Activated T-helper 2 cell treated with anti-CD3 and anti-CD28 coated beads, Interferon-gamma antibody, Interleukin-2, Interleukin-4, amounts not matched to agents 10 μg/mL and 5 μg/mL and 100 μg/mL, durations not matched to agents 14 hours and 24 hours and 36 hours (primary cell): ENCODE measurements at places on chromosomes 3 and 15. TPM values are rescaled to one million over a fixed set of nuclear protein-coding genes. Genes with fewer than 3 reads are reported as not detected.
A peak's percentile ranks its signal among the peaks of the same experiment; 100 is the strongest.

GRCh38 chr3:143218166-143218835 is 98.7 kb downstream of the CHST2 start:
- peaks cover 19% of the 10 kb centered on the region for H3K4me1 ChIP-seq
- no peaks in the 10 kb centered on the region for H3K36me3 ChIP-seq
- DNase-seq: no peak
- H3K27me3 ChIP-seq: no peaks in the 10 kb centered on the region
- H3K27ac ChIP-seq: no peak overlapping the region

- peaks cover 29% of the 10 kb centered on the region for H3K4me1 ChIP-seq
- H3K4me3 ChIP-seq: peak overlapping the region; percentile 77
- DNase-seq: no peak
- no peaks in the 10 kb centered on the region for H3K27me3 ChIP-seq
- H3K36me3 ChIP-seq: peaks cover 30% of the 10 kb centered on the region
These were observed 431 bp upstream of the YEATS2 start for GRCh38 chr3:183697123-183697609.

GRCh38 chr15:66014022-66014421 is 144.7 kb downstream of the RAB11A start:
- no peak for DNase-seq
- no peak overlapping the region for H3K4me3 ChIP-seq
- H3K36me3 ChIP-seq: no peaks in the 10 kb centered on the region
- peaks cover 10% of the 10 kb centered on the region for H3K27me3 ChIP-seq
- no peak overlapping the region for H3K27ac ChIP-seq

DNA sequence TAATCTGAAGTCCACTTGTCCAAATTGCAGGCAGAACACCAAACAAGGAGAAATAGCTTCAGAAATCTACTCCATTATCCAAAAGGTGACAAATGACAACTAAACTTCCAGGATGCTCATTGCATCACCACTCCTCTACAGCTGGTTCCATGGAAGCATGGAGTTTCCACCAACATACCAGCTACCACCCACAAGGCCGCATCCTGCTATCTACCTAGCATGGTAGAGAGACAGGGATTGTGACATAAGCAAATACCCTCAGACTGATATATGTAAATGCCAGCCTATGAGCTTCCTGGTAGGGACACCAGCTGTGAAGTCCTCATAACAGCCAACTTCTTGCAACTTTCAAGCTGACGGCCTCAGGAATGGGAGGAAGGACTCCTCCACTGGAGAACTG is at the start of gene TRIM42:
Gene TRIM42 (plus strand): TSS at position 301 of the 400 bp plus-strand sequence. CDS start 166 bp downstream, outside the sequence.
- H3K27me3 ChIP-seq: no peaks in the 10 kb centered on the region
- DNase-seq: no peak
- no peak within 1 kb of the TSS for H3K27ac ChIP-seq
- no peak within 1 kb of the TSS for H3K4me3 ChIP-seq
- H3K36me3 ChIP-seq: no peaks in the 10 kb centered on the region

DNA sequence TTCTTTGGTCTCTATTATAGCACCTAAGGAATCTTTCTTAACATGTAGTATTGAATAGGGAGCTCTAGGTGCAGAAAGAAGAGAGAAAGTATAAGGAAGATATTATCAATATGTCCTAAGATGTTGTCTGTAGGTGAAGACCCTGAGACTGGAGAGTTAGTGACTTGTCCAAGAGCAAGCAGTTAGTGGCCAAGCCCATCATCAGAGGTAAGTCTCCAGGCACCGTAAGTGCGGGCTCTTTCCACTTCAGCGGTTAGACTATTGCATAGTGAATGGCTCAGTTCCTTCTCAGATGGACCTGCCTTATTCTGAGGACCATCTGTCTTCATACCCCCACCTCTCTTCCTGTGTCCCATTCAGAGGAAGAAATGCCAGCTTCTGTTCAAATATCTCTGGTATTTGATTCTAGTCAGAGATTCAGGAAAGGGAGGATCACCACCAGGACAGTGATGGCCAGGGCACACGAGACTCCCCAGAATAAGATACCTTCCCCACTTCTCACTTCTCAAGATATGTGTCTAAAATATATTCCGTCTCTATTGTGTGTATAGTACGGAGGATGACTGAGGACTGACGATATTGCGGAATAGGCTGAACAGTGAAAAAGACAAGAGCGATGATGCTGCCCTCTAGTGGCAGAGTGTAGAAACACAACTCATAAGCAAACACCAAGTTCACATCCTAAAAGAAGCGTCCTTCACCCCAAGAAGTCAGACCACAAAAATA is 19.1 kb upstream of the ADGRG7 start:
- DNase-seq: peak; percentile 54
- H3K4me1 ChIP-seq: peaks cover 6% of the 10 kb centered on the region
- peak overlapping the region; percentile 1 for H3K4me3 ChIP-seq
- H3K27me3 ChIP-seq: peaks cover 7% of the 10 kb centered on the region

GRCh38 chr3:188037195-188037718 is 116.7 kb upstream of the LPP start:
- no peak for DNase-seq
- H3K36me3 ChIP-seq: no peaks in the 10 kb centered on the region
- H3K27ac ChIP-seq: no peak overlapping the region
- peaks cover 9% of the 10 kb centered on the region for H3K4me1 ChIP-seq
- H3K4me3 ChIP-seq: no peak overlapping the region

DNA sequence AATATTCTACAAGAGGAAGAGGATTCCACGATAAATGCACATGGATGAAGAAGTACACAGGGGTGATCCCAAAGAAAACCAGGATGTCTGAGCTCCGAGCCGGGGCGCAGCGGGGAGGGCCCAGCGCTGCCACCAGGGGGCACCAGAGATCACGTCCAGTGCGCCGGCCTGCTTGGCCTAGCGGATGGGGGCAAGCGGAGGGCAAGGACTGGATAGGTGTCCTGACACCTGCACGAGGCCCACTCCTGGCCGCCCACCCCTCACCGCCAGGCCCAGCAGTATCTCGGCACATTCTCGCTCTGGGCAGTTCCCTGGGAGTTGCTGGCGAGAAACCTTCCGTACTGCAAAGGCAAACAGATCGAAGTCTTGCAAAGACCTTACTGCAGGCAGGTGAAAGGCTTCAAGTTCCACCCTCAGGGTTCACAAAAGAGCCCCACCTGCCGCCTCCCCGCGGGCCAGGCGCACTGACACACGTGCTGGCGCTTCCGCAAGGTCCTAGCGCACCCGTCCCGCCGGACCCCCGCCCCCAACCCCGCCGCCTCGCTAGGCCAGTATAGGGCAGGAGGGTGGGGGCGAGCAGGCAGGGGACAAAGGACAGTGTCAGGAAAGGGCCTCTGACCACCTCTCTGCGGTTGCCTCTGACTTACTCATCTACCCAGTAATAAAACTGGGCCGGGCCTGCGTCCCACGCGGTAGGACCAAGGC is 3.3 kb downstream of the ANKRD63 start:
- H3K27me3 ChIP-seq: peaks cover 52% of the 10 kb centered on the region
- no peak overlapping the region for H3K27ac ChIP-seq
- H3K4me1 ChIP-seq: peaks cover 8% of the 10 kb centered on the region
- peak; percentile 57 for DNase-seq
- no peaks in the 10 kb centered on the region for H3K36me3 ChIP-seq
- peak overlapping the region; percentile 30 for H3K4me3 ChIP-seq

GRCh38 chr15:80643431-80643951 is 51.6 kb upstream of the ABHD17C start:
- DNase-seq: no peak
- no peaks in the 10 kb centered on the region for H3K36me3 ChIP-seq
- H3K27ac ChIP-seq: no peak overlapping the region
- no peak overlapping the region for H3K4me3 ChIP-seq

- no peaks in the 10 kb centered on the region for H3K4me1 ChIP-seq
- H3K4me3 ChIP-seq: no peak overlapping the region
These were observed 234.1 kb downstream of the RORA start for GRCh38 chr15:60994963-60995475.

DNA sequence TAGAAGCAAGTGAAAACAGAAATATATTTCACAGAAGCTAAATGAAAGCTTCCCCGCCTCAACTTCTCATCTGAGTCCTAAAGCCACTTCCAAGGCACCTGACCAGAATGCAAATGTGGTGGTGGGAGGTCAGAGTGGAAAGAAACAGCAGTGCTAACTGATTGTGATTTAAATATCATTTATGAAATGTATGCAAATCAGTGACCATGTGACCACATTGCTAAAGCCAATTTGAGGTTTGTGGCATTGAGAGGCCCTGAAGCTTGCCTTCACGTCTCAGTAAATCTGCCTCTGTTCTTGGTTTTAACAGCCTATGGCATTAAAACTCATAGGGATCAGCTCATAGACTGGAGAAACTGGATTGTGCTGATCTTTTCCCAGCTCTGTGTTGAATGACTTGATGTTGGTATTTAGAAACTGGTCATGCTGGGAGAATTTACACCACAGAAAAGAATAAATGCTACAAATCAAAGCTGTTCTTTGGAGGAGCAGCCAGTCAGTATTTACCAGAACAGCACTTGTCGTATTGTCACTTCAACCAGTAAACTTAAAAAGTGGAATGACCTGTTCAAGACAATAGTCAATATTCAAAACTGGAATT is 481.4 kb upstream of the ALCAM start:
- H3K36me3 ChIP-seq: no peaks in the 10 kb centered on the region
- no peak overlapping the region for H3K27ac ChIP-seq
- DNase-seq: no peak
- no peaks in the 10 kb centered on the region for H3K4me1 ChIP-seq
- H3K4me3 ChIP-seq: no peak overlapping the region

- no peak for DNase-seq
- no peaks in the 10 kb centered on the region for H3K4me1 ChIP-seq
- no peaks in the 10 kb centered on the region for H3K36me3 ChIP-seq
- no peak overlapping the region for H3K27ac ChIP-seq
- H3K4me3 ChIP-seq: no peak overlapping the region
These were observed 30.2 kb downstream of the CACNA1D start for GRCh38 chr3:53524566-53524965.

- H3K4me1 ChIP-seq: peaks cover 7% of the 10 kb centered on the region
- H3K4me3 ChIP-seq: no peak overlapping the region
- H3K27ac ChIP-seq: no peak overlapping the region
- no peaks in the 10 kb centered on the region for H3K36me3 ChIP-seq
These were observed 14.4 kb upstream of the C3orf80 start for GRCh38 chr3:160210799-160211221.

Gene ALDH1L1
- not detected in 2 replicates for total RNA-seq

Gene IL16
- 42.3 and 42.8 TPM in 2 replicates for total RNA-seq

Gene RHOV
- total RNA-seq: 0.80 and 0.82 TPM in 2 replicates

Gene FAM107A
- total RNA-seq: not detected in 2 replicates

Gene FGF12
- total RNA-seq: not detected in 2 replicates

Gene GABRR3
- total RNA-seq: not detected in 2 replicates
